Activated naive CD8-positive, alpha-beta T cell treated with anti-CD3 and anti-CD28 coated beads for 36 hours (primary cell): ENCODE measurements at places on chromosomes 11 and 22.

GRCh38 chr11:125514336-125515101, 18.5 kb upstream of the FEZ1 start:
- DNase-seq, result peak; percentile 61

DNA sequence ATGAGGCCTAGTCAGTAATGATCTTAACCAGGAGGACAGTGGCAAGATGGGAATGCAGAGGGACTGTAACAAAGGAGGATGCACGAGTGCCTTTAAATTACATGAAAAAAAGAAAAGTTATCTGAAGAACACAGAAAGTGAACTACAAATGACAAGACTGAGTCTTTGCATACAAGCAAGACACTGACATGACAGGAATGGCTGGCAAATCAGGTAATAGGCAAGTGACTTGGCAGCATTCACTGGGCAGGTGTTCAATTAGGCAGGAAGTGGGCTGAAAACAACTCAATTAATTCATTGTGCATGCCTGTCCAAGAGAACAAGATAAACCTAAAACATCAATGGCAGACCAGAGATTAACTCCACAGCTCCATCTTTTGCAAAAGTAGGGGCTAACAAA, 24.0 kb downstream of the SMCO4 start:
- no peak for DNase-seq

GRCh38 chr22:45772743-45773142, 101.1 kb downstream of the ATXN10 start:
- DNase-seq, result no peak

- DNase-seq, result no peak
Observed at GRCh38 chr11:110373051-110373702, 56.6 kb upstream of the FDX1 start.

GRCh38 chr11:8314916-8315315, 51.2 kb upstream of the LMO1 start:
- no peak for DNase-seq

- no peak for DNase-seq
Observed at GRCh38 chr22:36391638-36392037, 3.9 kb upstream of the MYH9 start.

DNA sequence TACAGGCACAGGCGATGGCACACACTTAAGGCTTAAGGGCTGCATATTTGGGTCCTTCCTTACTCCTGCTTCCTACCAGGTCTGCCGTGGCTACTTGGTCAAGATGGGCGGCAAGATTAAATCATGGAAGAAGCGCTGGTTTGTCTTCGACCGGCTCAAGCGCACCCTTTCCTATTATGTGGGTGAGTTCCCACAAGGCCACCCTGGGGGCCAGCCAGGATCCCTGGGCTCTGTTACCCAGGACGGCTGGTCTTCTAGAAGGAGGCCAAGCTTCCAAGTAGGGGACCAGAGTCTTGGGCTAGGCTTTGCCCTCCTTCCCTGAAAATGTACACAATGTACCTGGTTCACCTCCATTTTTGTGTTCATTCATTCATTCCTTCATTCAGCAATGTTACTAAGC, 29.1 kb downstream of the TREH start:
- no peak for DNase-seq

DNA sequence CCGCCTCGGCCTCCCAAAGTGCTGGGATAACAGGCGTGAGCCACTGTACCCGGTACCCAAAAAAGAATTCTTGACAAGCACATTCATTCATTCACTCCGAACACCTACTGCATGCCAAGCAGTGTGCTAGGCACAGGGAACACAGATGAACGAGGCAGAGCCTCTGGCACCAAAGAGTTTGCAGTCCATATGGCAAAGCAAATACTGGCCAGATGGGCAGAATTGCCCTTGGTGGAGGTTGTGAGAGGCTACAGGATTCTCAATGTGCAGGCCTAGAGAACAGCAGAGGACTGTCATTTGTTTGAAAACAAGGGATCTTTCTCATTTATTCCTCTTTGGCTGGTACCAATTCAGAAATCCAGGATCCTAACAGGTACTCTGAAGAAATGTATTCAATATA, 27.5 kb upstream of the MTCH2 start:
- DNase-seq, result no peak

- no peak for DNase-seq
Observed at GRCh38 chr11:80443177-80443576, 1002.3 kb upstream of the TENM4 start.

- no peak for DNase-seq
Observed at GRCh38 chr11:88352139-88352538, 14.6 kb upstream of the CTSC start.

DNA sequence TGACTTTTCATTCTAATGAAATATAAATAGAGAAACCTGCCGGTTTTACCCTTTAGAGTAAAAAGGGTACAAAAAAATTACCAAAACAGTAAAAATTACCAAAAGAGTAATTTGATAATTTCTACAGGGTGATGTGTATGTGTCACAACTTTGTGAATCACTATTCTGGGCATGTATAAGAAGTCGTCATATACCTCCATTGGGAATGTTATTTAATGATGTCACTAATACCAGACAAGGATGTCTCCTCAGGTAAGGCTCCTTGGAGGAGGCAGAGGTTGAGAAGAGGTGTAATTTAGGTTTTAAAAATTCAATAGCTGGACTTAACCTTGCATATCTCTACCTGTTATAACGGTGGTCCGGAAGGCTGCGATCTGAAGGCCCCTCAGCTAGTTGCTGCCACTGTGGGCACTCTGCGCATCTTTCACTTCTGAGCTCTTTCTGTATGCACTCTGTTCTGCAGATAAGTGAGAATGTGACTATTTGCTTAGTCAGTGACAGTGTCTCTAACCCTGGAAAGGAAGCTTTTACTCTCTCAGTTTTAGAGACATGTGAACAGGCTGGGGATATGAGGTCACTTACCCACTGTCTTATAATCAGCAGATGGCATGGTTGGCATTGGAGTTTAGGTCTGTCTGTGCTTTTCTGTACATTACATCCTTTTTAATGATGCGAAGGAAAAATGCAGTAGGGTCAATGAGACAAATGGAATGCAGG, 987 bp upstream of the NCR3LG1 start:
- DNase-seq, result no peak

DNA sequence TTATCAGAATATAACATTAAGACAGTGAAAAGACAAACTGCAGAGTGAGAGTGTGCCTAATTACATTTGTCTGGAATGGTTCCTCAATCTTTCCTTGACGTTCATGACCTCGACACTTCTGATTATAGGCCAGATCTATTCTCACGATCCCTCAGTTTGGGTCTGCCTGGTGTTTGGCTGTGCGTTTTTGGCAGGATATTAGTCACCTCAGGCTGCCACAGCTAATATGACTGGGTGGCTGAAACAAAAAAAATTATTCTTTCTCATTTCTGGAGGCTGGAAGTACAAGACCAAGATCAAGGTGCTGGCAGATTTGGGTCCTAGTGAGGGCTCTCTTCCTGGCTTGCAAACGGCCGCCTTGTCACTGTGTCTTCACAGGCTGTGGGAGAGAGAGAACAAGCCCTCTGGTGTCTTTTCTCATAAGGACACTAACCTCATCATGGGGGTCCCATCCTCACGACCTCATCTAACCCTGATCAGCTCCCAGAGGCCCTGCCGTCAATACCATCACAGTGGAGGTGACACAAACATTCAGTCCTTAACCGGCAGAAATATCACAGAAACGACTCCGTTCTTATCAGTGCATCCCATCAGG, 23.2 kb downstream of the IFITM10 start:
- no peak for DNase-seq

DNA sequence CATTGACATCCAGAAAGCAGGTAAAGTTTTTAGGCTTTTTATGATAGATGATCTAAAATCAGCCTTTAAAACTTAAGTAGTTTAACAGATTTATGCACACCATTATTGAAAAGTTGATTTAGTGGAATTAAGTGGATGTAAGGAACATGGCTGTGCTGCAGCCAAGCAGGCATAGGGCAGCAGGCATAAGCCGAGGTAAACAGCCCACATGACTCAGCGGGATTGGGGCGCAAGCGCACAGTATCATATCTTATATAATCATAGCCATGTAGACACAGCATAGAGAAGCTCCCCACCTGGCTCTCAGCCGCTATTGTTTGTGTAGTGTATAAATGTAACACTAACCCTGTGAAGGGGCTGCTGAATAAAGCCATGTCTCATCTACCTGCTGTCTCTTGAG, 157.5 kb downstream of the WNT11 start:
- peak; percentile 9 for DNase-seq

GRCh38 chr22:50018608-50019285, 6.2 kb upstream of the IL17REL start:
- DNase-seq, result peak; percentile 46

DNA sequence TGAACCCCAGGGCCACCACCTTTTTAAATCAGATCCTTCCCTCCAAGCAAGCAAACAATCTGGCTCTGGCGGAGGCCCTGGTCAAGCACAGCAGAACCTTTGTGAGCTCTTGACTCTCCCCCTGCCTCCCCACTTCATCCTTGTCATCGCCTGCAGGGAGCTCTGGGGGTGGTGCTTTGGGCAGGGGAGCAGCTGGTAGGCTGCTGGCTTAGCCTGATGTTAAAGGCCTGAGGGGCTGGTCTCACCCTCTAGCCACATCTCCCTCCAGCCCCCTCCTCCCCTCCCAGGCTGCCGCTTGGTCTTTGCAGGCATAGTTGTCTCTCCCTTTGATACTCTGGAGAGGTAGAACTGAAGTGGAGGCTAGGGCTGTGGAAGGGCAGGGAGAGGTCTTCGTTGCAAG, 50.9 kb downstream of the THAP12 start:
- no peak for DNase-seq

GRCh38 chr11:119415966-119416365, 7.0 kb downstream of the THY1 start:
- no peak for DNase-seq

DNA sequence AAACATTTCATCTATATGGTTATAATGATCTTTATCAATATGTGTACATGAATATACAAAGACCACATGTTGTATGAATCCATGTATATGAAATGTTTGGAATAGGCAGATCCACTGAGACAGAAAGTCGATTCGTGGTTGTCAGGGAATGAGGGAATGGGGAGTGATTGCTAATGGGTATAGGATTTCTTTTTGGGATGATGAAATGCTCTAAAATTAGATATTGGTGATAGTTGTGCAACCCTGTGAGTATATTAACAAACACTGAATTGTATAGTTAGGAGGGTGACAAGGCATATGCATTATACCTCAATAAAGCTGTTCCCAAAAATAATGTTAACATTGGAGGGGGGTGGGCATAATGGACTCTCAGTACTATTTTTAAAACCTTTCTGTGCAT, 5.0 kb upstream of the PTPMT1 start:
- no peak for DNase-seq
